Thoracic aorta (tissue), 2 donors: ENCODE measurements at places on chromosomes 6 and 20. TPM values are rescaled to one million over a fixed set of nuclear protein-coding genes. Genes with fewer than 3 reads are reported as not detected.

CASS4 gene
- total RNA-seq: 3.0 TPM

APCDD1L gene
- 12.9 TPM for total RNA-seq

TP53INP2 gene
- 14.4 TPM for total RNA-seq

CD109 gene
- total RNA-seq: 21.3 TPM

ZCCHC3 gene
- total RNA-seq: 19.5 TPM

UBE2C gene
- not detected for total RNA-seq

LAMA2 gene
- total RNA-seq: 217 TPM

POLR3F gene
- total RNA-seq: 9.1 TPM

C20orf141 gene
- total RNA-seq: not detected

ADAM33 gene
- total RNA-seq: 113 TPM

ELOVL4 gene
- 3.2 TPM for total RNA-seq

PCK1 gene
- 0.56 TPM for total RNA-seq

OOEP gene
- total RNA-seq: not detected

CTCFL gene
- not detected for total RNA-seq

ZNF184 gene
- 5.0 TPM for total RNA-seq

RBL1 gene
- total RNA-seq: 2.5 TPM
